ENCODE measurements at places on chromosomes 16 and 17.
A peak's percentile ranks its signal among the peaks of the same experiment; 100 is the strongest.

GRCh38 chr16:51818342-51818944, 667.4 kb upstream of the SALL1 start:
- no peak for DNase-seq

- DNase-seq, result no peak
Observed at GRCh38 chr16:69906838-69907401, 44.2 kb upstream of the CLEC18A start.

DNA sequence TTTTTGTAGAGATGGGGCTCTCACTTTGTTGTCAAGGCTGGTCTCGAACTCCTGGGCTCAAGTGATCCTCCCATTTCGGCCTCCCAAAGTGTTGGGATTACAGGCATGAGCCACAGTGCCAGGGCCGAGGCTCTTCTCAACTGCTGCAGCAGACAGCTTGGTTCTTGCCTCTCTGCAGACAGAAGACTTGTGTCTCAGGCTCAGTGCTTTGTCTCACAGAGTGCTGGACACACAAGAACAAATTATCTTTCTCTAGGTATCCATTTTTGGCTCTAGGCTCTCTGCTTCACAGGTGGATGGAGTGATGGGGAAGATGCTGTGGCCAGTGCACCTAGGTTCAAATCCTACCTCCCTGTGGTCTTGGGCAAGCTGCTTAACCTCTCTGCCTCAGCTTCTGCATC, 80.8 kb upstream of the RNU2-1 start:
- no peak for DNase-seq

- DNase-seq, result no peak
Observed at GRCh38 chr17:75084039-75084660, 3.6 kb upstream of the SLC16A5 start.

DNA sequence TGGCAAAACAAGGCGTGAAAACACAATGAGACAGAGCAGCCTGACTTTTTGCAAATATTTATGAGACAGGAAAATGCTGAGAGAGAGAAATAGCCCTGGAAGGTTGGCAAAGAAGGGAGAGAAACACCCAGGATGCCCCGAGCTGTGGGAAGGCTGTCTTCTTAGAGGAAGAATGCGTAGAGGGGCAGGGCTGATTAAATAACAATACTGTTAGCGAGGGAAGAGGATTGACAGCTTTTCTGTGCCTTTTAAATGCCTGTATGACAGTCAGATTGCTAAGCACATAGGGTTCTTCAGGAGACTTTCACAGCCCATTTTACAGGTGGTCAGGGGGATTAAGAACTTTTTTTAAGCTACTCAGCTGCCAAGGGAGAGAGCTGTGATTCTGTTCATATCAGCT, 219.2 kb downstream of the SHISA9 start:
- no peak for DNase-seq

- DNase-seq, result no peak
Observed at GRCh38 chr17:81335773-81336157, 40.7 kb upstream of the SLC38A10 start.

- DNase-seq, result no peak
Observed at GRCh38 chr17:13931800-13932460, 137.4 kb upstream of the COX10 start.

DNA sequence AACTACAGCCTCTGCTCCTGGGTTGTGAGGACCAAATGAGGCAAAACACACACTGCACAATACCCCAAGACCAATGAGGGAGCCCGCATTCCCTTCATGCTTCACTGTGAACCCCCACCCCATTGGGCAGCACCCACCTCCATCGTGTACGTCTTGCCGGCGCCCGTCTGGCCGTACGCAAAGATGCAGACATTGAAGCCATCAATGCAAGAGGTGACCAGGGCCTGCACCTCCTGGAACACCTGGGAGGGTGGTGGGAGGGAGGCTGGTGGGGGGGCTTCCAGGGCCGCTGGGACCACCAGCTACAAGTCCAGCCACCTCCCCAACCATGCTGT, 28.4 kb downstream of the KATNB1 start:
- DNase-seq, result no peak

DNA sequence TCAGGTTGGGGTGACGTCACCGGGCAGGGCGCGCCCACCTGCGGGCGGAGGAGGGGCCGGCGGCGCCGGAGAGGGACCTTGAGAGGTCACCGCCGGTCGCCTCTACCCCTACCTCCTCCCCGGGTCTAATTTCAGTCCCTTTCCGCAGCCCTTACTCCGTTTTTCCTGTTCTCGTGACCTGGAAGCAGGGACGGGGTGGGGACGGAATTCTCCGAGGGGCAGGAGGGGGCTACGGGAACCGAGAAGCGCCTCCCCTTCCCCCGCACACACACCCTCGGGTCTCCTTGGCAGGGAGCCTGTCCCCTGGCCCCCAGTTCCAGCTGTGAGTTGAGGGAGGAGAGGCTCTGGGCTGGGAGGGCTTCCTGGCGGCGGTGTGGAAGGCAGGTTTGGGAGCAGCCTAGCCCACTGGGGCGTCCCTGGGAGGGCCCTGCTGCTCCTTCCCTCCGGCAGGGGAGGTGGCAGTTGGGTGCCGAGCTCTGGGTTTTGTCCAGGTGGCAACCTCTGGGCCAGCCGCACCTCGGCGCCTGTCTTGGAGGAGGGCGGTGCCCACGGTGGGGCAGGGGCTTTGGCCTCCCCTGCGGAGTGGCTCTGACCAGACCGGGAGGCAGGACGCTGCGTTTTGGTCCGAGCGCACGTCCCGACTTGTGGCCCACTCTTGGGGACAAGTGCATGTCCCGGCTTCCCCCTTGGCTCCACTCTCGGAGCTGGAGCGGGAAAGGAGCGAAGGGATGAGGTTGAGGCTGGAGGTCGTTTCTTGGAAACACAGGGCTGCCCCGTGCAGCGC, 773 bp downstream of the SYNGR3 start:
- no peak for DNase-seq

DNA sequence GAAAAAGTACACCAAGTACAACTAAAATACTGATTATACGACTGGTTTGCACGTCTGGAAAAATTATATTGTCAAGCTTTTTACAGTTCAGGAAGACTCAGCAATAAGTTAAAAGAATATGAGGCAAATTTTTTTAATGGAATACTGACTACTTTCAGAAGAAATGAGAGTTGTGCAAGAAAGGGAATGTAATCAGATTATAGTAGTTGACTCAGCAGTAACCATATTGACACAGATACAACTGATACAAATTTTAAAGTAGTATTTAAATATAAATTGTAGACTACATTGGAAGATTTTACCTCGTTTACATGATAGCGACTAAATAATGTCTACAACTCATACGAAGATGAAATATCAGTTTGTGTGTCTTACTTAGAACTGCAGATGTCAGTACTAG, 16.7 kb downstream of the ASGR2 start:
- DNase-seq, result no peak

DNA sequence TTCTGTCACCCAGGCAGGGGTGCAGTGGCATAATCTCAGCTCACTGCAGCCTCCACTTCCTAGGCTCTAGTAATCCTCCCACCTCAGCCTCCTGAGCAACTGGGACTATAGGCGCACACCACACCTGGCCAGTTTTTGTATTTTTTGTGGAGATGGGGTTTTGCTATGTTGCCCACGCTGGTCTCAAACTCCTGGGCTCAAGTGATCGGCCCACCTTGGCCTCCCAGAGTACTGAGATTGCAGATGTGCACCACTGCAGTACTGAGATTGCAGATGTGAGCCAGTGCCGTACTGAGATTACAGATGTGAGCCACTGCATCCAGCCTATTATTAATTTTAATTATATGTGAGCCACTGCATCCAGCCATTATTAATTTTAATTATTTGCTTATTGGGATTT, 13.8 kb downstream of the CRK start:
- no peak for DNase-seq

- no peak for DNase-seq
Observed at GRCh38 chr16:78130083-78130608, 30.7 kb downstream of the WWOX start.

DNA sequence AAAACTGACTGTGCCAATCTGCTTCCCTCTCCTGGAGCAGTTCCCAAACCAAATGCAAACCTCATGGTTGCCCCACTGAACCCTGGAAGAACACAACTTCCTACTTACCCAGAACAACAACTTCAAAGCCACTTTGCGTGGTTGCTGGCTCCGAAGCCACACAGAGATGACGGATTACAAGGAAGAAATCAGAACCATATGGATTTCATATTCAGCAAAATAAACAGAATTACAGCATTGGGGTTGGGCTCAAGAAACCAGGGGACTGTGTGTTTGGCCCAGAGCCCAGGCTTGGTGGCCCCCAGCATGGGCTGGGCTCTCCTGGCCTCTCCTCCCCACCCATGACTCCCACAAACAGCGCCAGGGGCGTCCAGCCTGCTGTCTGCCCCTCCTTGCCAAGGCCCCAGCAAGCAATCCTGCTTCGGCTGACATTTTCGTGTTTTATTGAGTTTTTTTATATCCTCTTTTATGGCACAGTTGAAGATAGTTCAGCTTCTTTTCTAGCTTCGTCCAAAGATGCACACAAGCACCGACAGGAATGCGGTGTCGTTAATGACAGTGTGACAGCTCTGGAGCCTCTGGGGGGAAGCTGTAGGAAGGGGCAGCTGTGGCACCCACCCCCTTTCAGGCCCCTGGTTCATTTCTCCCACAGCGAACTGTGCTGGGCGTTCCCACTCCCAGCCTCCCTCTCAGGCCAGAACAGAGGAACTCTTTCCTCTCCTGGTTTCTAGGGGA, 137.1 kb downstream of the GAS7 start:
- DNase-seq, result no peak

- DNase-seq, result no peak
Observed at GRCh38 chr17:42163113-42163512, 8.3 kb upstream of the RAB5C start.

- no peak for DNase-seq
Observed at GRCh38 chr16:2524339-2524938, 4.3 kb downstream of the AMDHD2 start.

- no peak for DNase-seq
Observed at GRCh38 chr17:9071811-9072498, 50.6 kb downstream of the NTN1 start.

- DNase-seq, result no peak
Observed at GRCh38 chr16:26334218-26335111, 642.7 kb downstream of the HS3ST4 start.

DNA sequence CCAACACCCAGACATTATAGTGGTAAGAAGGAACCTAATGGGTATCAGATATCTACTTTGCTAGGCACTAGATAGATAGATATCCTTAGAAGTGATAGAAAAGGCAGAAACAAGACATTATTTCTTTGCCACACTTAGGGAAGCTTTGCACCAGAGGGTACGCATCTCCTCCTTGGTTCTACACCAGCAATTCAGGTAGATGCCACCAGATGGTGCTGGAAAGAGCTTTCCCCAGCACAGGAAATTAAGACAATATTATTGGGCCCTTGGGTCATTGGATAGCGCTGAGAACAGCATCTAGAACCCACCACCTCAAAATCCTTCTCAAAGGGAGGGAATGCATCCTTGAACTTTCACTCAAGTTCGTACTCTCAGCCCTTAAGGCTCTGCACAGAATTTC, 173.8 kb upstream of the CCL2 start:
- no peak for DNase-seq

GRCh38 chr17:59427425-59427921, 96.0 kb downstream of the YPEL2 start:
- DNase-seq, result peak; percentile 51

DNA sequence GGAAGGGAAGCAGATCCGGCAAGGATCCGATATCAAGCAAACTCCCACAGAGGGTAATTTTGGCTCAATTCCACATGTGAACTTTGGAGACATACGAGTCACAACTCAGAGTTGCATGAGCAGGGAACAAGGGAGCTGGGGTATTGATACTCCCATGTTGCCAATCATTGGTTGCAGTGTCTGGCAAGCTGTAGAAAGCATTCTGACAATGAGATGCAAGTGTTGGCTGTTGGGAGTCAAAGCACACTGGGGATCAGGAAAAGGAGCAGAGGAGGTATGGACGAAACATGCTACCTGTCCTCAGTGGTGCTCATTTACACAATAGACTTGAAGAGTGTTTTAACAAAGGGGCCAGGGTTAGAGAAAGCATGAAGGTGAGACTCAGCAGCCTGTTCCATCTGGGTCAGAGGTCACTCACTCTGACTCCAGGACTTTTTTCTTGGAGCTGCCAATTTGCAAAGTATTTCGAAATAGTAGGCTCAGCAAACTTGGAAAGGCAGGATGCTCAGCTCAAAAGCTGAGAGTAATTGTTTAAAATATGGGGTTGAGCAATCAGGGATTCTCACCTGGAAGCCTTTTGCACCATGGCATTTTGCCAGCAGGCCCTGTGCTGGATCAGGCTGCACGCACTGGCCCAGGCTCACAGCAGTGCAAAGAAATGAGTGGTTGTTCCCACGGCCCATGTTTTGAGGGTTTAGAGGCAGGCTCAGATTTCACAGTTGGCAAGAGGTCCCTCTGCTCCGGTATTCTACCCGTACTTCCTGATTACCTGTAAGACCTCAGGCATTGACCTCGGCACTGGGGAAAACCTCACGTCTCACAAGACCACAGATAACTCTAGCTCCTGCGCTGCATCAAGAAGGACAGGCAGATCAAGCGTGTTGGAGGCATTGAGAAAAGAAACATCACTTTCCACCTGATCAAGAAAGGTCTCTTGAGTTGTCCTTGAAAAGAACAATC, 17.6 kb upstream of the NKD1 start:
- DNase-seq, result no peak

GRCh38 chr17:10875984-10876555, 38.2 kb upstream of the PIRT start:
- peak; percentile 1 for DNase-seq

DNA sequence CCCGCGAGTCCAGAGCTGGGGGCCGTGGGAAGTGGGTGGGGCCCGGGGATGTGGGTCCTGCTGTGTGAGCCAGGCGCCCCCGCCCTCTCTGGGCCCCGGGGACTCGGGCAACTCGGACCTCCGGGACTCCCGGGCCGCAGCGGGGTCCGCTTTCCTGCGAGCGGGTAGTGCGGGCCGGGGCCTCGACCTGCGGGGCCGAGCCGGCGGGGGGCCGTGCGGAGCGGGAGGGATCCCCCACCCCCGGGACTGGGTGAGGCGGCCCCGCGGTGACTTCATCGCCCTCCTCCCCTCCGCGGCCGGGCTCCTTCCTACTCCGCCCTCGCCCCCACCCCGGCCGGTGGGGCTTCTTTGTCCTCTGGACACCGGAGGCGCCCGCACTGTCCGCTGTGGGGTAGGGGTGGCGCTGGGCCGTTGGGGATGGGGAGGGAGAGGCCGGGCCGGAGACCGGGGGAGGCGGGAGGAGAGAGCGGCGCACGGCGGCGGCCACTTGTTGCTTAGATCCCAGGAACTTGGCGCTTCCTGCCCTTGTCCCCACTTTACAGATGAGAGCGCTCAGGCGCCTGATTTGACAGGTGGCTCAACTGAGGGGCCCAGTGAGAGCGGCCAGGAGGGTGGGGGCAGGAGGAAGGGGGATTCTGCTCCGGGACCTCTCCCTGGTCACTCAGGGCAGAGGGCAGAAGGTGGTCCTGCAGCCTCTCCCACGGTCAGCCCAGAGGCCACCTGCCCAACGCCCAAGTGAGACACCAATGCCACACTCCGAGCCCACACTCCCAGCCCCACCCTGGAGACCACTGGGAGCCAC, 874 bp downstream of the CMTM3 start:
- DNase-seq, result no peak

- no peak for DNase-seq
Observed at GRCh38 chr16:66649167-66649566, 44.7 kb downstream of the CMTM3 start.

DNA sequence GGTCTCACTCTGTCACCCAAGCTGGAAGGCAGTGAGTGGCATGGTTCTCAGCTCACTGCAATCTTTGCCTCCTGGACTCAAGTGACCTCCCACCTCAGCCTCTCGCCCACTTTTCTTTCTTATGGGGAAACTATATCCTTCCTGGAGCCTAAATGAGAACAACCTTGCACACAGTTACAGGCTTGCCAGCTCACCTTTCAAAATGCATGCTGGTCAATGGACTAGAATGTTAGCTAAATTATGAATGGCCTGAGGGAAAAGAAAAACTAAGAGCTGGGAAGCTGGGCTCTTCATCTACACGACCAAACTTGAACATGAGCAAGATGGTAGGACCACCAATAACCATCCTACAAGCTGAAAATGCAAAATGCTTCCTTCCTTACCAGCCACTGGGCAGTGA, 10.6 kb upstream of the LHX1 start:
- DNase-seq, result no peak
